ENCODE measurements at places on chromosomes 13 and 19.

DNA sequence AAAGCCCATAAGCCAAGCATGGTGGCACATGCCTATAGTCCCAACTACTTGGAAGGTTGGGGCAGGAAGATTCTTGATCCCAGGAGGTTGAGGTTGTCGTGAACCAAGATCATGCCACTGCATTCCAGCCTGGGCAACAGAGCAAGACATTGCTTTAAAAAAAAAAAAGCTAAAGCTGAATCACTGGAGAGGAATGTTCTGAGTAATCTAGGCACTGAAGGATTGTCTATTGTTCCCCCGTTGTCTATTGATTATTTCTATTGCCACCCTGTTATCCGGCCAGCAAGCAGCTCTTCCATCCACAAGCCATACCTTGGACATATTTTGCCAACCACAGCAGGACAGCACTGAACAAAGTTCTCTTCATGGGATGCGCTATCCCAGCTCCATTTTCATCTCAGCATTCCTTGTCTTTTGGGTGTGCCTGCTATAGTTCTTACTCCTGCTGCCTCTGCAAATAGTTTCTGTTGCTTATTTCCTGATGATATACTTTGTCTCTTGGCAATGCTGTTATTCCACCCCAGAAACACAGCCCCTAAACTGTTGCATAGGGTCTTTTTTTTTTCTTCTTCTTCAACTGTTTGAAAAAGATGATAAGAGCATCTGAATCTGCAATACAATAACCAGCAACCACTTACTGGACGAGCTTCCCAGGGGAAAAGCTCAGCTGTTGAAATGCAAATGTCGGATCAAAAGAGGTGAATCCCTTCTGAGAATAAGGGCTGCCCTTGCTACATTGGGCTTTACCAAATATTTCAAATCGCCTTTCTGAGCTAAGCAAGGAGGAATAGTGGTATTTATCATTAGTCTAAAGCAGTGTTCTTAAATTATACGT, 22.2 kb upstream of the SIAH3 start:
- no peak for DNase-seq

GRCh38 chr13:30978981-30979956, 46.8 kb downstream of the TEX26 start:
- peak; percentile 46 for DNase-seq

DNA sequence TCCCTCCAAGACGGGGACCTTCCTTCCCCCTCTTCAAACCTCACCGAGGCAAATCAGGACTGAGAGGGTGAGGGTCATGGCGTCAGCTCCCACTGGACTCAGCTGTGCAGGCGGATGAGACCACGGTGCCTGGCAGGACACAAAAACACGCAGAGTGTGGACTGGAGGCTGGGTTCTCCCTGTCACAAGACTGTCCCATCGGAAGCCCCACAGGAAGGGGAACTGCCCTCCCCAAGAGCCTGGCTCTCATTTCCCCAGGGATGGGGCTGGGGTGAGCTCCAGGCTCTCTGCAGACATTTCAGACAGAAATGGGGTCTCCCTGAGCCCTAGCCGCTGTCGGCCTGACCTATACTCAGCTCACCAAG, at the start of gene LILRB5:
TSS of gene LILRB5 (minus strand) at position 158 of the 365 bp plus-strand sequence. CDS start at position 78, 80 bp downstream.
- DNase-seq = no peak

- no peak for DNase-seq
Measured at GRCh38 chr13:30982506-30982905, 50.0 kb downstream of the TEX26 start.

DNA sequence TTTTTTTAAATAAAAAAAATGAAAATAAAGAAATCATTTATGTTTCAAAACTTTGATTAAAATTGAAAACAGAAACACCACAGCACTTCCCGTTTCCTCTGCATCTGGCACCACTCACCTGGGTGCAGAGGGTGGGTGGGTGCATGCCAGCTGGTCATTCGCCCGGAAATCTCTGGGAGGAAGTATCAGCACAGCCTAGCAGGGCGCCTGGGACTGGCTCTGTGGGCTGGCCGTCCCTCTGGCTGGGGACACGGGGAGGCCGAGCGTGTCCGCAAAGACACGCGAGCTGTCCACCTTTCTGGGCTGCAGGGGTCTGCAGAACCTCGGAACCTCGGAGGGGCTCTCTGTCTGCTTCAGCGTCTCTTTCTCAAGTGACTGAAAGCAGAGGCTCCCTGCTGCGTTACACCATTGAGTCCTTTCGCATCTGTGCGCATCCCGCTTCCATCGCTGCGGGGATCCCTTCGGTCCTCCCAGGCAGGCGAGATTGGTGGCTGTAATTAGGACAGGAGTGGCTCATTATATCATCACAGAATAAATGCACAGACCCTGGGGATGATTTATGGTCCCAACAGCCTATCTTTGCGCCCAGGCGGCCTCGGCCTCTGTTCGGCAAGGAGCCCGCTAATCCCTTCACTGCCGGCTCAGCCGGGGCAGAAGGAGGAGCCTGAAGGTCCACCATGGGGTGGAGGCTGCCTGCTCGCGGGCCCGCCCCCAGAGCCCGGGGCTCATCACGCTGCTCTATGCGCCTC, 17.2 kb downstream of the CRTC1 start:
- DNase-seq = peak; percentile 91

All from Right ventricle myocardium superior (tissue), 1 donor.